ENCODE measurements at places on chromosomes 1 and 21. TPM values are rescaled to one million over a fixed set of nuclear protein-coding genes. Genes with fewer than 3 reads are reported as not detected.

OR2C3 gene
- 0.31 TPM for total RNA-seq

KPRP gene
- total RNA-seq, result not detected

DEPDC1 gene
- total RNA-seq, result 4.7 TPM

OR2M3 gene
- total RNA-seq, result 0.63 TPM

TMEM63A gene
- total RNA-seq, result 4.4 TPM

CTSE gene
- not detected for total RNA-seq

OR14K1 gene
- 0.94 TPM for total RNA-seq

KRTAP11-1 gene
- total RNA-seq, result not detected

GJC2 gene
- total RNA-seq, result 1.3 TPM

GIPC2 gene
- 0.31 TPM for total RNA-seq

OR2T29 gene
- total RNA-seq, result not detected

PTPRF gene
- 73.2 TPM for total RNA-seq

MATN1 gene
- 0.31 TPM for total RNA-seq

PLA2G2E gene
- not detected for total RNA-seq

PRKAA2 gene
- 31.3 TPM for total RNA-seq

CLDN17 gene
- not detected for total RNA-seq

HAO2 gene
- total RNA-seq, result not detected

SIPA1L2 gene
- total RNA-seq, result 72.0 TPM

BRINP2 gene
- total RNA-seq, result 24.7 TPM
